ENCODE measurements at places on chromosomes 4 and X.

GRCh38 chr4:36786519-36786918, 458.0 kb upstream of the NWD2 start:
- DNase-seq: no peak

DNA sequence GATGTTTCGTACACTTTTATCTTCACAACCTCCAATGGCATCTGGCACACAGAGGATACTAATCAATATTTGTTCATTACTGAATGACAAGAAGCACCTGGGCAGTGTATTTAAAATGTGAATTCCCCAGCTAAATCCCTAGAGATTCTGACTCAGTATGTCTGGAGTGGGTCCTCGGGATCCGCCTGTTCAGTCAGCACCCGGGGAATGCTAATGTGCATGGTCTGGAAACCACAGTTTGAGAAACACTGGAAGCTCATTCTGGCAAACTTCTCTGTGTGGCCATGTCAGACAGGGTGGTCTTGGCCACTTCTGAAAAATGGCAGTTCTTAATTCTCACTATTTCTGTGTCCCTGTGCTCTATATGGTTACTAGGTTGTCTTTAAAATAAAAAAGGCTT, 138.8 kb upstream of the VCX start:
- DNase-seq: no peak

- no peak for DNase-seq
Measured at GRCh38 chr4:122814426-122814825, 12.2 kb upstream of the FGF2 start.

- peak; percentile 89 for DNase-seq
Measured at GRCh38 chrX:150690126-150690525, 3.1 kb upstream of the MTMR1 start.

DNA sequence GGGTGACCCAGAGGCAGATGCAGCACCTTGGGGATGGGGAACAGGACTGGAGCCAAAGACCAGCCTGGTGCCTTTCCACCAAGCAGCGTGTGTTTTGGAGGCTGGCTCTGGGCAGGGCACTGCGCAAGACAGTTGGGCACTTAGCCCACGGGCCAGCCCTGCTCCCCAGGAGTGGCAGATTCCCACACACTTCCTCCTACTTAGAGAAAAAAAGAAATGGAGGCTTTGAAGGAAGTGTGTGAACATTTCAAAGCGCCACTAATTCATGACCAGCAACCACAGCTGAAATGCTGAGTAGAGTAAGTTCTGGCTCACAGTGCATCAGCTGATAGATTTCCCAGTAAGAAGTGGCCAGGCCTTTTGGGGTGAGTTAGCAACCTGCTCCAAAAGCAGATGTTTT, 54.9 kb upstream of the LGI2 start:
- no peak for DNase-seq

GRCh38 chr4:38416450-38417014, 247.5 kb upstream of the KLF3 start:
- no peak for DNase-seq

DNA sequence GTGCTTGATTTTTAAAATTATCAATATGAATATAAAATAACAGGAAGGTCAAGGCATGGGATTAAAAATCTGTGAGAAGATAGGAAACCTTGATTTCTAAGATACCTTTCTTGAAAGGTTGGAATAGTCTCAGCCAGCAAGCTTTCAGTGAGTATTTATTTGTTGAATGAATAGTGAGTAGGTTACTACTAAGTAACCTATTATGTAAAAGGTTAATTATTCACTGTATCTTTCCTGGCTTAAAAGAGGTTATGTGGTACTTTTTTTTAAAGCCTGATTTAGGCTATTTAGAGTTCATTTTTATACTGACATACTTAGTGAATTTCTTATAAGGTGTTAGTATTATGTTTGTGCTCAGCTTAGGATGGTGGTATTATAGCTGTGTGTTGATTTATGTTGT, 123.5 kb downstream of the PTPN13 start:
- no peak for DNase-seq

All from mammary epithelial cell (primary cell).